Fibroblast of villous mesenchyme (primary cell): ENCODE measurements at places on chromosomes 3 and 15. TPM values are rescaled to one million over a fixed set of nuclear protein-coding genes. Genes with fewer than 3 reads are reported as not detected.
A peak's percentile ranks its signal among the peaks of the same experiment; 100 is the strongest.

- peak; percentile 52 for DNase-seq
Measured at GRCh38 chr3:131526801-131527347, 24.1 kb upstream of the MRPL3 start.

- DNase-seq, result no peak
Measured at GRCh38 chr15:60795471-60795870, 316.5 kb upstream of the ICE2 start.

DNA sequence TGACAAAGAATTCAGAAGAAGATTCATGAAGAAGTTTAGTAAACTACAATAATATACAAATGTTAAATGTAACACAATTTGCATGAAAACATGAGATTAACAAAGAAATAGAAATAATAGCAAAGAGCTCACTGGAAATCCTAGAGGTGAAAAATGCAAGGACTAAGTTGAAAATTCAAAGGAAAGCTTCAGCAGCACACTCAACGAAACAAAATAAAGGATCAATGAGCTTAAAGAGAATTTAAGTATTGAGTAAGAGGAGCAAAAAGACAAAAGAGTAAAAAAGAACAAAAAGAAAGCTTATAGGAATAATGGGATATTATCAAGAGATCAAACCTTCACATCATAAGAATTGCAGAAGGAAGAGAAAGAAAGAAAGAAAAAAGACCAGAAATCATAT is 583.8 kb upstream of the NECTIN3 start:
- no peak for DNase-seq

DNA sequence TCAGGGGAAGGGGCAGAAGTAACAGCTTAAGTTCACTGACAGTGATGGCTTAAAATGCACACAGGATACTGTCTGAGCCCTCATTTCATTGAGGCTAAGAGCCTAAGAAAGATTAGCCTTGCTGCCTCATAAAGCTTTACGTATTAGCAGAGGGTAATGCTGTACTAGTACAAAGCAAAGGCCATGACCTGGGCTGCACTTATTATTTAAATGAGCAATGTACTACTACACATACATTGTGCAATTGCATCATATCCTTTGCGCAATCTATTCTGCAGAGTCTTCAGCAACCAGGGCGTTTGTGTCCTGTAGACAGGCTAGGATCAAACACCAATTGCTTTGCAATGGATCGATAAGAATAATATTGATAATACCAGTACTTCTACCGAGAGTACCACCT is 221.8 kb downstream of the TPRG1 start:
- DNase-seq, result peak; percentile 73

- no peak for DNase-seq
Measured at GRCh38 chr15:79067969-79068368, 22.6 kb downstream of the RASGRF1 start.

The TRIM42 gene
- not detected in 2 replicates for total RNA-seq
